NCI-H1417 treated with DMSO at 0.1 percent for 48 hours (cell line): ENCODE measurements at places on chromosomes 13 and 19.

DNA sequence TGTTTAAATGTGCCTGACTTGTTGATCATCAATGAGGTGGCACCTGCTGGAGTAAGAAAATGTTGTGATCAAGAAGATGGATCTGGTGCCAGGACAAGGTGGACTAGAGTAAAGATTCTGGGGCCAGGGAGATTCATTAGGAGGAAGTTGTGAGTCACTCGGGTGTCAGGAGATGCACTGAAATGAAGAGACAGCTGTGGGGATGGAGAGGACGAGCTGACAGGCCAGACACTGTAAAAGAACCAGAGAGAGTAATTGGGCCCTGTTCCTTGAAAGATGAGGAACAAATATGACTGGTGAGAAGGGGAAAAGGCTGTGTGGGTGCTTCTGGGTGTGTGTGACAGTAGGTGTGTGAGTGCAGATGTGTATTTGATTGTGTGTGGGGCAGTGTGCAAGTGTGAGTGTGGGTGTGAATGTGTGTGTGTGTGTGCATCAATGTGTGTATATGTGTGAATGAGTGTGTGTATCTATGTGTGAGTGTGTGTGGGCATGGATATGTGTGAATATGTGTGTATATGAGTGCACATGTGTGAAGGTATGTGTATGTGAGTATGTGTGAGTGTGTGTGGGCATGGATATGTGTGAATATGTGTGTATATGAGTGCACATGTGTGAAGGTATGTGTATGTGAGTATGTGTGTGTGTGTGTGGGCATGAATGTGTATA, 260.5 kb downstream of the RFC3 start:
- DNase-seq = no peak

GRCh38 chr19:46554161-46554560, 47.0 kb upstream of the CALM3 start:
- no peak for DNase-seq

DNA sequence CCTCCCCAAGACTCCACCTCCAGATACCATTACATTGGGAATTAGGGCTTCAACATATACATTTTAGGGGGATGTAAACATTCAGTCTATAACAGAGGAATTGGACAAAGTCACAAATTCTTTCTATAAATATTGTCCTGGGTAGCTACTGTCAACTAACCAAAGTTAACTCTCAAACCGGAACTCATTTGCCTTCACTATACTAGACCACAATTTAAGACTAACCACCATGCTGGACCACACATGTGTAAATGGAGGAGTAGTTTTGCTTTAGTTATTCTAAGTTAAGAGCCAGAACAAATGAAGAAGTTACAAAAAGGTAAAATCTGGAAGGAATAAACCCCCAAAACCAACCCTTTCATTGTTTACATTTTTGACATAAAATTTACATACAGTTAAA, 222.8 kb downstream of the NDFIP2 start:
- no peak for DNase-seq

DNA sequence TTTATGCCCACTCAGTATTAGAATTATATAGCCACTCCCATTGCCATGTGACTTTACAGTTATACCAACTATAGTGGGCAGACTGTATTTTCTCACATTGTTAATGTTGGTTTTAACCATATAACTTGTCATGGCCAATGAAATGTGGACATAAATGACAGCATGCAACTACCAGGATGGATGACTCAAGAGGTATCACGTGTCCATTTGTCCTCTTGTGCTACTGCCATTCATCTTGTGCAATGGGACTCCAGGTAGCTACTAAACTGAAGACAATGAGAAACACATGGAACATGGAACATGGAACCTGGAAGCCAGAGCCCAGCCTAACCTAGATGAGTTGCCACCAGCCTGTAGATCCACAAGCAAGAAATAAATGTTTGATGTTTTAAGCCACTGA, 242.7 kb upstream of the IPO5 start:
- no peak for DNase-seq

- no peak for DNase-seq
These were observed 77.5 kb upstream of the POMP start for GRCh38 chr13:28581451-28581850.

DNA sequence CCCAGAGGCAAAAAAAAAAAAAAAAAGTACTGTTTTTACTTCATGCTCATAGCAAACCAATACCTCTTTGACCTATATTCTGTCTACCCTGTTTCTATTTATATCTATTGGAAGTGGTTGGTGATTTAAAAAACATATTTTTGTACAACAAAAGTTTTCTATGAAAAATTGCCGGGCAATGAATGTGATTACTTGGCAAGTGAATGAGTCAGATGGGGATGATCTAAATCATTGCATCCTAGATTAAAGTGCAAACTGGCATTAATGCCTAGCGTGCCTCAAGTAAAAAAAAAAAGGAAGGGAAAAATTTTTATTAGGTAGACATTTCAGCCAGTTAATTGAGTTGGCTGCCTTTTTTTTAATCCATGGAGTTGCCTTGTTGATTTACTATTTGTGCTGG, 500.6 kb downstream of the KCTD12 start:
- no peak for DNase-seq

- no peak for DNase-seq
These were observed 50.0 kb downstream of the PIN1 start for GRCh38 chr19:9885077-9885552.

DNA sequence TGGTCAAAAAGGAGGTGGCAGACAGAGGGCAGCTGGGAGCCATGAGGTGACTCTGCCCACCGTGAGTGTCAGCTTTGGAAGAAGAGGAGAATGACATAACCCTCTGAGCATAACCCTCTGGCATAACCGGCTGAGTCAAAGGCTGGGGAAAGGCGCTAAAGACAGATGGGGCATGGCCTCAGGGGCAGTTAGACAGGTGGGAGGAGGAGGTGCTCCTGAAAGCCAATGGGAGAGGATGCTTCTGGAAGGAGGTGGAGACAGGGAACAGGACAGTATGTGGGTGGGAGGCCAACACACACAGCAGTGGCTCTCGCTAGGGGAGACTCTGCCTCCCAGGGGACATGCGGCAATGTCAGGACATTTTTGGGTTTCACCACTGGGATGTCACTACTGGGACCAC, 17.1 kb downstream of the ELAVL1 start:
- DNase-seq = no peak

- DNase-seq = no peak
These were observed 22.5 kb downstream of the MAST3 start for GRCh38 chr19:18120127-18120526.

DNA sequence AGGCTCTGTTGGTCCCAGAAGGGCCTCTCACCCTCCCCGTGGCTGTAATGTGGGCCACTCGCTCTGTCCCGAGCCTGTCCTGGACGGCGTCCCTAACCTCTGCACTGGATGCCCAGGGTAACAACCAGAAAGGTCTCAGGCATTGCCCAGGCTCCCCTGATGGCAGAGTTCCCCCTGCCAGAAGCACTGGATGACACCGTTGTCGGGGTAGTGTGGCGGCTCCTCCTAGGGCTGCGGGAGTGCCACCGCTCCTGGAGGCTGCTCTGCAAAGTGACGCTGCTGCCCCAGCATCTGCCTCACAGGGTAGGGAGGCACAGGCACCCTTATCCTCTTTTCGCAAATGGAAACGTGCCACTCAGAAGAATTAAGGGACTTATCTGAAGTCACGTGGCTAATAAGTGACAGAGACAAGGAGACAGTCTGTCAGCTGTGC, 32.0 kb downstream of the MPHOSPH8 start:
- no peak for DNase-seq

DNA sequence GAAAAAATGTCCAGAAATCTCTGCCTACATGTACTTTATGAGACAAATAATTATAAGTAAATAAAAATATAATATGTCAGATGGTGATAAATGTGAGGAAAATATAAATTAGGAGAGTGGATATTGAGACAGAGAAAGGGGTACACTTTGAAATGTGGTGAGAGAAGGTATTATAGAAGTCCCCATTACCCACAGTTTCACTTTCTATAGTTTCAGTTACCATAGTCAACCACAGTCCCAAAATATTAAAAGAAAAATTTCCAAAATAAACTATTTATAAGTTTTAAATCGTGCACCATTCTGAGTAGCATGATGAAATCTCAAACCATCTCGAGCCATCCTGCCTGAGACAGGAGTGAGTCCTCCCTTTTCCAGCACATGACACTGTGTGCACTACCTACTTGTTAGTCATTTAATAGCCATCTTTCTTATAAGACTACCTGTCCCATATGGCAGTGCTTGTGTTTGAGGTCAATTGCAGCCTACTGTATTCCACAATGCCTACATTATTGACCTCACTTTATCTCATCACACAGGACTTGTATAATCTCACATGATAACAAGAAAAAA, 653.7 kb downstream of the DACH1 start:
- no peak for DNase-seq

DNA sequence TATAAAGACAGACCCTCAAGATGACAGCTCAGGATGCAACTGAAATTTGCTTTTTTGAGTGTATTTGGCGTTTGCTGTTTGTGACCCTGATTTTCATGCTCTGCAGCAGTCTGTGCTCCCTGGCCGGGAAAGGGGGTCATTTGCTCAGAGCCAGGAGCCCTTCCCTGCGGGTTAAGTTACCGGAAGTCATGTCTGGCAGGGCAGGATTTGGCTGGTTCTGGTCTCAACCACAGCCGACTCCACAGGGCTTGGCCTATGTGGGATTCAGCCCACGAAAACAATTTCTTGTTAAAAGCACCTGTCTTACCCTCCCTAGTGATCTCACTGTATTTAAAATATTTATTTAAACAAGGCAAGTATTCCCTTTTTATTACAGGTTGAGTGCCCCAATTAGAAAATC, 22.6 kb downstream of the MCF2L start:
- DNase-seq = no peak

- no peak for DNase-seq
These were observed 99.1 kb downstream of the UQCRFS1 start for GRCh38 chr19:29113838-29114237.

DNA sequence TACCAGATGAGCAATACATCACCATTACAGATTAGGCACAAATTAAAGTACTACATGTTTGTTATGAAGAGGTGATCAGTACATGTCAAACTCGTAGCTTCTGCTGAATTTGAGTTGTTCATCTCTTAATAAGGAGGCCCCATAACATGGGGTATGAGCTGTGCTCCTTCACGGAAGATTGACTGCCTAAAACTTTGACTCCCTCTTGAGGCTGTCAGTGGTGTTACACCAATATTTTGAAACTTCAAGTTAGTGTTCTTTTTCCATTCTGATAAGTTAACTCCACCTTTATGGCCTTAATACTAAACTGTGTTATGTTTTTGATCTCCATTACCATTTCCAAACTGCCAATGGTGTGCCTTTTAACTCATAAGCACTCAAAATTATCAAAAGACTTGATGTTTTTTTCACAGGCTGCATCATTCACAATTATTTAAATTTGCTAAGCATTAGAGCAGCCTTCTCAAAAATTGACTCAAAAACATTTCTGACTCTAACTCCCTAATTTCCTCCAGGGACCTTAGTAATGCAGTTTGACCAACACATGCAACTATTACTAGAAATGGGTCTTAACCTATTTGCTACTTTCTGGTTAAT, 1591.5 kb downstream of the PCDH9 start:
- no peak for DNase-seq

GRCh38 chr19:7645656-7646425, 8.9 kb downstream of the STXBP2 start:
- DNase-seq = no peak

DNA sequence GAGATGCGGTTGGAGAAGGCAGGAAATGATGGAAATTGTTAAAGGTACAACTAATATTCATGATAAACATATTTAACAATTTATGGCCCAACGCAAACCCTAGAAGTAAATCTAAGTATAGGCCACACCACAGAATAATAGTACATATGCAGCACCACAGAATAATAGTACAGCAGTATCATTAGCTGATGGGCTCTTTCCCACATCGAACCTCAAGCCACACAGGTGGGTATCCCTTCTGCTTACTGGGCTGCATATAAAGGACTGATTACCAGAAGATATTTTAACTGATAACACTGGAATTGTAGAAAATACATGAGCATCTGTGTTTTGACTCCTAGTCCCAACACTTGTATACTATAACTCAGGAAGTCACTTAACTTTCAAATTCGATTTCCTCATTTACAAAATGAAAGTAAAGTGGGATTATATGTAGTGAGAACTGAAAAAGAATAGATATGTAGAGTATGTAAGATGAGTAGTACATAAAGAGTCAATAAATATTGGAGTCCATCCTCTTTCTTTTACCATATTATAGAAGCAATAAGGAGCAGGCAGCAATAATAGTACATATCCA, 91.5 kb downstream of the TSC22D1 start:
- no peak for DNase-seq

- no peak for DNase-seq
These were observed 1278.8 kb upstream of the MIR17HG start for GRCh38 chr13:90068658-90069057.

DNA sequence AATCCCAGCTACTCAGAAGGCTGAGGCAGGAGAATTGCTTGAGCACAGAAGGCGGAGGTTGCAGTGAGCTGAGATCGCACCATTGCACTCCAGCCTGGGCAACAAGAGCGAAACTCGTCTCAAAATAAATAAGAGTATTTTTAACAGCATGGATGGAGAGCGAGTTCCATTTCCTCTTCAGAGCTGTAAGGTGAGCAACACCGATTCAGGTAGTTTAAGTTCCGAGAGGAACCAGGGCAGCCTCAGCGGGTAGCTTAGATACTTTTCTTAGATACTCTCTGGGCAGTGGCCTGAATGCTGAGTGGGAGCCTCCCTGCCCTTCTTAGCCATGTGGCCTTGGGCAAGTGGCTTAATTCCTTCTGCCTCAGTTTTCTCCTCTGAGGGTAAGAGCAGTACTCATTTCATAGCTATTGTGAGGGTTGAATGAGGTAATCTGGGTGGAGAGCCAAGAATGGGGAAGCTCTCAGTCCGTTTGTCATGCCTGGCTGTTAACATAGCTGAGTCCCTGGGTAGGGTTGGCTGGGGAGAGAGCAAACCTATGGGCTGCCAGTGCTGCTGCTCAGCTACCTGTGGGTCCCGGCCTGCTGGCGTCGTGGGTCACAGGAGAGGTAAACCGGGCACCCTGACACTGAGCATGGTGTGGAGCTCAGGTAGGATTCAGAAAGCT, 4.1 kb downstream of the ATP11A start:
- DNase-seq = no peak

DNA sequence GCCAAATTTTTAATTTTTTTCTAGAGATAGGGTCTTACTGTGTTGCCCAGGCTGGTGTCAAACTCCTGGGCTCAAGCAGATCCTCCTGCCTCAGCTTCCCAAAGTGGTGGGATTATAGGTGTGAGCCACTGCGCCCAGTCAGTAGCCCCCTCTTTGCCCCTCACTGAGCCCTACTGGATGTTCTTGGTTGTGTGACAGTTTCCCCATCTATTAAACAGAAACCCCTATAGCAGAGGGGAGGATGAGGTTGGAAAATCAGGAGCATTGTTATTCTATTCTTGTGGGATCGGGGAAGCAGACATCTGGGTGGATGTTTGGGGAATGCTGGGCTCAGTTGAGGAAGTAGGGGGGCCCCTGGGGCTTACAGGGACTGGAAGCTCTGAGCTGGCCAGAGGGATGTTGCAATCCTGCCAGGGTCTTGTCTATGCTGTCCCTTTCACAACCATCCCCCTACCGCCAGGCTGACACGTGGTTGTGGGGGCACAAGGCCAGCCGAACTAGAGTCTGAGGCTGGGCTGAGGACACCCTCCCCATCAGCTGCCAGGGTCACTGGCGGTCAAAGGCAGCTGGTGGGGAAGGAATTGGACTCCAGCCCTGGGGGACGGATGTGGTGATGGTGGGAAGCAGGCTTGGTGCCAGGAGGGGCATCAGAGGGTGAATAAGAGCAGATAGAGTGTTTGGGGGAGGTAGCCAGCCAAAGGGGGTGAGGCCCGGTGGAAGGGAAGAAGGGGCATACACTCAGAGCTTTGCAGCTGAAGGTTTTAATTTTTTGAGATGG, 10.9 kb downstream of the APOC1 start:
- DNase-seq = no peak

- DNase-seq = no peak
These were observed 48.1 kb downstream of the MPHOSPH8 start for GRCh38 chr13:19681517-19681916.

GRCh38 chr19:41871573-41872383, 5.3 kb upstream of the CD79A start:
- no peak for DNase-seq
